ENCODE measurements at places on chromosomes 11 and 22.

DNA sequence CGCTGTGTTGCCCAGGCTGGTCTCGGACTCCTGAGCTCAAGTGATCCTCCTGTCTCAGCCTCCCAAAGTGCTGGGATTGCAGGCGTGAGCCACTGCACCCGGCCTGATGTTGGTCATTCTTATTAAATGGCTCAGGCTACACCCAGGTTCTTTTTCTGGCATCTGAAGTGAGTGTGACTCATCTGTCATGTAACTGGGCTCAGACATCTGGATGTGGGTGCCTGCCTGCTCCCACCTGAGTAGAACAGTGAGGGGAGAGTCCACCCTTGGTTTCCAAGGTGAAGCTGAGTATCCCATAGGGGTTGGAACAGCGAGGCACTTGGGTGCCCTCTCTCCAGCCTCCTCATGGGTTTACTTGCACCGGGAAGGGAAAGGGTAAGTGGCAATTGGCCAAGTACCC is 36.7 kb upstream of the EIF3D start:
- no peak for DNase-seq

DNA sequence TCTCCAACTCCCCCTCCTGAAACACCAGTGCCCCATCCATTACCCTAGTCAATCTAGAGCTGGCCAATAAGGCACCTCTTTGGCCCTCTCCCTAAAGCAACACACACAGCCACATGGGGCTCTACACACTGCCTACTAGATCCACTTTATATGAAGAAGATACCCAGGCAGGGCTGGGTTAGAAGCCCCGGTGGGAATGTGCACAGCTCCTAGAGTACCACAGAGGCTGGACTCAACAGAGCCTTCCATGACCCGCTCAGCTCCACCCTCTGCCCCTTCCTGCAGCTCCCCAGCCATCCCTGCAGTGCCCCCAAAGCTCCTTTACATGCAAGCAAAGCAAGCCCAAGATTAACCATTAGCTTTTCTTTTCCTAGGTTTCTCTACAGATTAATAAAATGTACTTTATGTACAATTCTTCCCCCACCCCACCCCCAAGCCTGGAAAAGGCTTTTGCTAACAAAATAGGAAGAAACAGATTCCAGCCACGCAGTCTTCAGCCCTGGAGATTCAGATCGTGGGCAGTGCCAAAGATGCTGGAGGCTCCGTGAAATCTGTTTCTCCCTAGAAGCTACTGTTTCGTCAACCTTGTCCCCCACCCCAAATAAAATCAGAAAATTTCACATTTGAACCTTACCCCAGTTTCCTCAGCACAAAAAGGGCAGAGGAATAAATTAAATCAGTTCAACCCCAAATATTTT is 51.8 kb downstream of the IGSF9B start:
- DNase-seq, result no peak

- DNase-seq, result no peak
These were observed 106.9 kb downstream of the CTNND1 start for GRCh38 chr11:57868491-57868890.

GRCh38 chr11:120089036-120090001 is 48.6 kb downstream of the TRIM29 start:
- no peak for DNase-seq

DNA sequence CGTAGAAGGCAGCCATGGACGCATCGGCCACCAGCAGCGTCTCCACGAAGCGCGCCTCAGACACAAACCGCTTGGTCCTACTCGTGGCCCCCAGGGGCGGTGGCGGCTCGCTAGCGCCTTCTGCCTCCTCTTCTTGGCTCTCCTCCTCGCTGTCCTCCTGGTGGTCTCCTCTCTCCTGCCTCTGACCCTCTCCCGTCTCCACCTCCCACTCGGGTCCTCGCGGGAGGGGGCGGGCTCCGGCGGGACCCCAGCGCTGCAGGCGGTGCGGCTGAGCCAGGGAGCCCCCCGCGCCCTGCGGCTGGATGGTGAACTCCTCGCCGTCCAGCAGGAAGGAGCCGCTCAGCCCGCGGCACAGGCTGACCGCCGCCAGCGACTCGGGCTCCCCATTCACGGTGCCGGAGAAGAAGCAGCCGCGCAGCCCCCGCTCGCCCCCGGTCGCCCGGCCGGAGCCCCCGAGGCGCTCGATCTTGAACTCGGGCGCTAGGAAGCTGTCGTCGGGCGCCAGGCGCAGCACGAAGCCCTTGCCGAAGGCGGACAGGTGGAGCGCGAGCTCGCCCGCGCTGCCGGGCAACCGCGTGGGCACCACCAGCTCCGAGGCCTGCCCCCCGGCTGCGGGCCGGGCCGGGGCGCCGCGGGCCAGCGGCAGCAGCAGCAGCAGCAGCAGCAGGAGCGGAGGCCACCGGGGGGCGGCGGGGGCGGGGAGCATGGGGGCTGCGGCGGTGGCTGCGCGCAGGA is 661 bp downstream of the ADAMTS8 start:
- DNase-seq, result peak; percentile 41

GRCh38 chr11:86230179-86230804 is 14.3 kb upstream of the EED start:
- no peak for DNase-seq

GRCh38 chr11:122405547-122406341 is 249.8 kb upstream of the UBASH3B start:
- DNase-seq, result no peak

GRCh38 chr11:95495706-95496105 is 264.7 kb upstream of the SESN3 start:
- DNase-seq, result no peak

DNA sequence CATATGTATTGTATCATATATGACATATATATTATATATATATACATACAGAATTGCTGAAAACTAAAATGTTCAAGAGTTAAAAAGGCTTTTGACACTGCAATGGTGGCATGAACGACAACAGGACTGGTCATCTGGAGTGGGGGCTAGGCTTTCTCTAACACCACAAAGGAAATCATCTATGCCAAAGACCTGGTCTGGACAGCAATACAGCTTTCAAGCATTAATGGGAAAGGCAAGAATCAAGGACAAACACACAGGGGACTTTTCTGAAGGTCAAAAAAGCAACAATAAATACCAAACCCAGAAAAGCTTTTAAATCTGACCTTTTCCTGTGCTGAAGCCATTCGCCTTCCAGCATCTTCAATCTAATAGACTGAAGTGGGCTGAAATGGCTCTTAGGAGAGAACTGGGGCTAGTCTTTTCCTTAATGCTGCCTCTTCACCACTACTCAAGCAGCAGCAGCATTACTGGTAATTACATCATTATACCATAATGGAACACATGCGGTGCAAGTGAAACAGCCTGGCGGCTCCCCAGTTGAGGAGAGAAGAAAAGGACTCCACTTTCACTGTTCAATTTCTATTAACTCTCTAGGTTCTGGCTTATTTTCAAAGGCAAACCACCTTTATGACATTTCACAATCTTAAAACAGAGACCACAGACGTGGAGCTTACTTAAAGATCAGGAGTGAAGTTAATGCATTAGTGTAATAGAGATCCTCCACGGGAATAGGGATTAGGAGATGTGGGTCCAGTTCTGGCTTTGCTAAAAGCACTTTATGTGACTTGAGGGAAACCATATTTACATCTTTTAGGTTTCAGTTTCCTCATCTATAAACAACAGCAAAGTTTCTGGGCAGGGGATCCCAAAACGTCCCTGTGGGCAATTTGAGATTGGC is 63.0 kb downstream of the GAB2 start:
- peak; percentile 76 for DNase-seq

GRCh38 chr11:70498171-70498571 is 99.8 kb downstream of the CTTN start:
- no peak for DNase-seq

DNA sequence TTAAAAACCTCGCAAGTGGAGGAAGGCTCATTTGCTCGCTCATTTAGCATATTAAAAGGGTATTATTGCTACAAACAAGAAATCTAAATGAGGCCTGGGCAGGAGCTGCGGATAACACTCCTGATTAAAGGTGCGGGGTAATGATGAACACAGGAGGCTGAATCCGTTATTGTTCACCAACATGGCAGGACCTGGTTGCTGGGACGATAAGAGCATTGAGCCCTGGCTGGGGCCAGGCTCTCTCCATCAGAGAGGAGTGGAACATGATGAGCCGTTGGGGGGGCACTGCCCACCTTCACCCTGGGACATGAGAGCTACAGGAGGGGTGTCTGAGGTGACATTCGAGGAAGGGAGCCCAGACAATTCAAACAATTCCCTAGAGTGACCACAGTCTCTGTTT is 211.7 kb downstream of the NXPE2 start:
- DNase-seq, result no peak

- DNase-seq, result no peak
These were observed 23.6 kb upstream of the TMA7B start for GRCh38 chr22:39936523-39937145.

DNA sequence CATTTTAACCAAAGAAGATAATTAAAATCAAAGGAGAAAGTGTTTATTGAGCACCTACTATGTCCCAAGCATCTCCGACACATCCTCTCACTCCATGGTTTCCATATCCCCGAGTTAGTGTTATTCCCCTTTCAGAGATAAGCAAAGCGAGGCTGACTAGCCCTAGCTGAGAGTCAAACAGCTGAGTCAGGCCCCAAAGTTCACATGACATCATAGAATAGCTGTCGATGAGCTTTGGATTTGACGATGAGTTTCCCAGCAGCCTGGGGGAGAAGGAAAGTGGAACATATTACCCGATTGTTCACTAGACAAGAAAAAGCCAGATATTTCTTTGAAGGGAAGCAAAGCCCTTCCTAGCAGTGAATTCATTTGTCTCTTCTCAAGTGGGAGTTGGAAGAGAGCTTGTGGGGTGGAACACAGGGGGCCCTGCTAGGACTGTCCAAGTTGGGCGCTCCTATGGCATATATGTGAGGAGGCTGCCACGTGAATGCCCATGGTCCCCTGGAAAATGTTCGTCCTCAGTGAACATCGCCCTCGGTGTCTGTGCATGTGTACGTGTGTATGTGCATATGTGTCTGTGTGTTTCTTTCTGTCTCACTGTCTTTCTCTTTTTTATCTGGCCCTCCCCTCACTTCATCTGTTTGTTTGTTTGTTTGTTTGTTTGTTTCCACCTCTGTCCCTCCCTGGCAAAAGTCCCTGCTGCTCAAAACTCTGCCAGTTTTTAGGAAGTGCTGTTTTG is 493 bp upstream of the CYTH4 start:
- DNase-seq, result no peak

GRCh38 chr11:124758355-124759265 is 3.5 kb downstream of the ESAM start:
- DNase-seq, result peak; percentile 73

- no peak for DNase-seq
These were observed 605.0 kb upstream of the RAG2 start for GRCh38 chr11:37203006-37203405.

DNA sequence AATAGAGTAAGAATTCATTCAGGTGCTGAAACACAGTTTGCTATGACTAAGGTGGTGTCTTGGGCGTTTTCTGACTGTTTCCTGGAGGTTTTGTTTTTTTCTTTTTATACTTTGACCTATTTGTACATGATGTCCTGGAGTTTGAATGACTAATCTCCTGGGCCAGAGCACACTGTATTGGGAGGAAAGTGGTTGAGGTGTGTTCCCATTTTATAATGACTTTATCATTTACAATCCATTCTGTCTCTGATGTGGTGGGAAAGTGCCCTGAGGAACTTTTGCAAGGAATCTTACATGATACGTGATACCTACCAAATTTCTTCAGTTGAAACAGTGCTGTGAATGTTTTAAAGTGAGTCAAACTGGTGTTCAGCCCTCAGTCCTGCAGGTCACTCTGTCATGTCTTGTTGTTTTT is 80.8 kb downstream of the TNRC6B start:
- no peak for DNase-seq

GRCh38 chr22:49763696-49764095 is 64.0 kb downstream of the BRD1 start:
- no peak for DNase-seq

GRCh38 chr22:49657275-49657973 is 170.2 kb downstream of the BRD1 start:
- DNase-seq, result no peak

GRCh38 chr11:27076121-27076589 is 35.5 kb downstream of the BBOX1 start:
- DNase-seq, result peak; percentile 72

GRCh38 chr11:69414773-69415187 is 66.7 kb upstream of the LINC01488 start:
- DNase-seq, result no peak

GRCh38 chr11:133388975-133389568 is 143.2 kb downstream of the OPCML start:
- DNase-seq, result no peak

GRCh38 chr11:123434262-123434661 is 4.2 kb downstream of the GRAMD1B start:
- DNase-seq, result peak; percentile 21

DNA sequence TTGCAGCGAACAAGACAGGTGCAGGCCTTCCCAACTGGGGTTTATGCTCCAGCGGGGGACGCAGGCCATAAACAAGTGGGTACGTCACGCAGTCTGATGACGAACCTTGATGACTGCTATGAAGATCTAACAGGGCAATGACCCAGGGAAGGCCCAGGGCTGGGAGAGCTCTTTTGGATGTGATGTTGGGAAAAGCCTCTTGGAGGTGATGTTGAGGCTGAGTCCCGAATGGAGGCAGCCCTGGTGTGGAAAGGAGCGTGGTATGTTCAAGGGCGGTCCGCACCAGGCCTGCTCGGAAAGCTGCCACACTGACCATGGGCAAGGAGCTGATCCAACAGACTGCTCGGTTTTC is 5.8 kb downstream of the FADS2 start:
- no peak for DNase-seq

GRCh38 chr22:35559354-35560005 is 18.8 kb downstream of the RASD2 start:
- no peak for DNase-seq

DNA sequence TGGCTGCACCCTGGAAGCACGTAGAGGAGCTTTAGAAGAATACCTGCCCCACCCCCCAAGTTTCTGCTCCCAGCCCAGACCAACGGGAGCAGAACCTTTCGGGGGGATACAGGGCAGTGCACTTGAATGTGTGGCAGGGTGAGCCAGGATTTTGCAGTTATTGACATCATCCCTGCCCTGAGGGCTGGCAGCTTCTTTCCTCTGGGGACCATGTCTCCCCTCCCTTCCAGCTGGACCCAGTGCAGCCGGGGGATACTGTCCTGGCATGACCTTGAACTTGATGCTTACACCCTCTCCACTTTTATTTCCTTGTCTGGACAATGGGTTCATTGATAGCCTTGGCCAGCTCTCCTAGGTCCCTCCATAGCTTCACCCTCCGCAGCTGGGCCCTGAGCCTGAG is 4.1 kb upstream of the CABP7 start:
- no peak for DNase-seq

GRCh38 chr11:30023074-30023473 is 6.2 kb upstream of the KCNA4 start:
- DNase-seq, result no peak
